ENCODE measurements at places on chromosomes 6 and 20.

GRCh38 chr20:25586877-25587276, 1.5 kb upstream of the NINL start:
- DNase-seq: no peak

- no peak for DNase-seq
Measured at GRCh38 chr6:108712946-108713345, 135.3 kb upstream of the ARMC2 start.

DNA sequence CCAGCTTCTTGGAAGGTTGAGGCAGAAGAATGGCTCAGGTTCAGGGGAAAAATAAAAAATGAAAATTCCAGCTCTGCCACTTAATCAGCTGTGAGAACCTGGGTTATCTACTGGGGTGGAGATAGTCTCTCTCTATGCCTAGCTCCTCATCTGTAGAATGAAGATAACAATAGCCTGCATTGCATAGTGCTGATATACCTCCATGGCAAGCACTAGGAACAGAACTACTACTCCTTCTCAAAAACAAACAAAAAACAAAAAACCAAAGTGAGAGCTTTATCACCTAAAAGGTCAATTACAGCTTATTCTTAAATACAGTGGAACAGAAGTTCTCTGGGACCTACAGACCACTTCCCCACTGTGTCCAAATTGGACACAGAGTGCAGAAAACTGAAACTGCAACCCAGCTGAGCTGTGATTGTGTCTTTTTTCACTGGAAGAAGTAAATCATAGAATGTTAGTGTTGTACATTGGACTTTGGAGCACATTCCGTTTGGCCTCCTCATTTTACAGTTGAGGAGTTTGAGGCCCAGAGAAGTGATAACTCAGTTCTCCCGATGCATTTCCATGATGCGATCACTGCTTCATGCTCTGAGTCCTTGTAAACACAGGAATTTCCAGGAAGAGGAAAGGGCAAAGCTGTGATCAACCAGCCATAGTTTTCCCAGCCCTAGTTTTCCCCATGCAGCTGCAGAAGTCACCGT, 23.3 kb downstream of the MTFR2 start:
- no peak for DNase-seq

GRCh38 chr6:15033850-15034203, 212.0 kb upstream of the JARID2 start:
- DNase-seq: no peak

- no peak for DNase-seq
Measured at GRCh38 chr6:939526-940252, 246.8 kb upstream of the EXOC2 start.

DNA sequence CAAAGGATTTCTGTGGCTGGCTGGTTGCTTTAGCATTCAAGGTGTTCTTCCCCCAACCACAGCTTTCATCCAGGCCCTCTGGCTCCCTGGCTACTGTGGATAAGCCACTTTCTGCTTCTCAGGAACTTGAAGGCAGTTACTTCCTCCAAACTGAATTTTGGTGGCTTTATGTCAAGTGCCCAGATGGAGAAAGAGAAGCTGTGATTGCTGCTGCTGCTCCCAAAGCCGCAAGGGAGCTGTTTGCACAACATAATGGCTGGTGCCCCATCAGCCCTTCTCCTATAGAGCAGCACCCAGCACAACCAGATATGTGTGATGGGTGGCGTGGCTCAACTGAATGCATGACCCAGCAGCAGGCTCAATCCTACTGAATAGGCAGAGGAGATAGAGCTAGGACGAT, 465.2 kb downstream of the MAFB start:
- no peak for DNase-seq

GRCh38 chr6:154991207-154991606, 3.9 kb upstream of the TIAM2 start:
- no peak for DNase-seq

DNA sequence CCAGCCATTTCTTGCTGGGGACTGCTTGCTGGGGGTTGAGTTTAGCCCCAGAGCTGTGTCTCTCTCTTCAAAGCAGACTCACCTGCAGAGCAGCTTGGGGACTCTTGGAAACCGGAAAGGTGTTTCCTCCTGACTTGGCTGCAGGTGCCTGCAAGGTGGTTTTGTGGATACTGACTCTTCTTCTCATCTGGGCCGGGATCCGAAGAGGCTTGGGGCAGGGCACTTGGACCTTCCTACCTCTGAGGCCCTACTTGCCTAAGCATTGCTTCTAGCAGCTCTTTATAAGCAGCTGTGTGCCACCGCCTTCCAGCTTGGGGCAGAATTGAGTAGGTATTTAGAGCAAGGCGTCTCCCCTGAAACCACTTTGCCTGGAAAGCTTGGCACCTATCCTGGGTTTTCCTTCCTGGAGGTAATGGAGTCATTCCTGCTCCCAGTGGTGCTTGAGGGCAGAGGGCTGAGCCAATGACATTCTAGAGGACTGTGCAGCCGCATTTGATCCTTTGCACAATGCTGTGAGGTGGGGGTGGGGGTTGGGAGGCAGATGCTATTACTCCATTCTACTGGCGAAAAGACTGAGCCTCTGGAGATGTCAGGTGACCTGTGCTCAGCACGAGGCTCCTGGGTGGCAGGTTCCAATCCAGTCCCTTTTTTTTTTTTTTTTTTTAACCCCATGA, 3.4 kb upstream of the CTSZ start:
- DNase-seq: no peak

DNA sequence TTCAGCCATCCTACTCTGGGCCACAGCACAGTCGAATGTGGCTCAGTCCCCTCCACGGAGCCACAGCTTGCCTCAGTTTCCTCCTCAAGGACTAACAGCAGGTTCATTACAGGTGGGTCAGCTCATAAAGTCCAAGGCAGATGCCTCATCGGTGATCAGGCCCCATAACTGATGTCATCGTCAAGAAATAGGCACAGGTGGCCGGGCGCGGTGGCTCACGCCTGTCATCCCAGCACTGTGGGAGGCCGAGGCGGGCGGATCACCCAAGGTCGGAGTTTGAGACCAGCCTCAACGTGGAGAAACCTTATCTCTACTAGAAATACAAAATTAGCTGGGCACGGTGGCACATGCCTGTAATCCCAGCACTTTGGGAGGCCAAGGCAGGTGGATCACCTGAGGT, 3.4 kb downstream of the UCKL1 start:
- DNase-seq: no peak

GRCh38 chr6:138805016-138805765, 9.3 kb downstream of the ECT2L start:
- DNase-seq: no peak

DNA sequence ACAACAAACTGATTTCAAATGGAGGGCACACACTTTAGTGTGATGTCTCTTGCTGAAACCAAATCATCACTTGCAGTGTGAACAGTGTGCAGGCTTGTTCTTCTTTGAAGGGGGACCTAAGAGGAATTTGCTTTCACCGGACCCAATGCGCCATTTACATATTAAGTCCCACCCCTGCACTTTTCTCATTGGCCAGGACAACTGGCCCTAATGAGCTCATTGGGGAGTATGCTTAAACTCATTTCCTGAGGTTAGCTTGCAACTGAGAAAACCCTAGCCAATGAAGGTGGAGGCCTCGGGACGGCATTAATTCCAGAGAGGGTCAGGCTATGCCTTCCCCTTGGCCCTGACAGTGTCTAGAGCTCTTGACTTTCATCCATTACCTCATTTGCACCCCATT, 58.7 kb downstream of the VEGFA start:
- DNase-seq: no peak

DNA sequence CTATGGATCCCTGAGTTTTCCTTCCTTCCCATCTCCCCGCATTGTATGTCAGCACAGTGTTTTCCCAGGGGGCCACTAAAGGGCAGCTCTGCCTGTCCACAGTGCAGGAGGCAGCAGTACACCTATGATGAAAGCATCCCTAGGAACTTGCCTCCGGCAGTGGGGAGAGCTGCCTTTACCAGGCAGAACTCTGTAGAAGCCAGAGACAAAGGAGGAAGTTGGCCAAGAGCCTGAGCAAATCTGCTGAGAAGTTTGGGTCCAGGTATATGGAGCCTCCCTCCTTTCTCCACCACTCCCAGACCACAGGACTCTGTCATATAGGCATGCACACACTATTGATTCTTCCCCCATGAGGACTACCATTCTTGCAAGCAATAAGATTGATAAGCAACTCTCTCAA, 282.7 kb downstream of the TBC1D7 start:
- DNase-seq: no peak

- no peak for DNase-seq
Measured at GRCh38 chr6:24795106-24795505, 3.6 kb downstream of the ARMH2 start.

DNA sequence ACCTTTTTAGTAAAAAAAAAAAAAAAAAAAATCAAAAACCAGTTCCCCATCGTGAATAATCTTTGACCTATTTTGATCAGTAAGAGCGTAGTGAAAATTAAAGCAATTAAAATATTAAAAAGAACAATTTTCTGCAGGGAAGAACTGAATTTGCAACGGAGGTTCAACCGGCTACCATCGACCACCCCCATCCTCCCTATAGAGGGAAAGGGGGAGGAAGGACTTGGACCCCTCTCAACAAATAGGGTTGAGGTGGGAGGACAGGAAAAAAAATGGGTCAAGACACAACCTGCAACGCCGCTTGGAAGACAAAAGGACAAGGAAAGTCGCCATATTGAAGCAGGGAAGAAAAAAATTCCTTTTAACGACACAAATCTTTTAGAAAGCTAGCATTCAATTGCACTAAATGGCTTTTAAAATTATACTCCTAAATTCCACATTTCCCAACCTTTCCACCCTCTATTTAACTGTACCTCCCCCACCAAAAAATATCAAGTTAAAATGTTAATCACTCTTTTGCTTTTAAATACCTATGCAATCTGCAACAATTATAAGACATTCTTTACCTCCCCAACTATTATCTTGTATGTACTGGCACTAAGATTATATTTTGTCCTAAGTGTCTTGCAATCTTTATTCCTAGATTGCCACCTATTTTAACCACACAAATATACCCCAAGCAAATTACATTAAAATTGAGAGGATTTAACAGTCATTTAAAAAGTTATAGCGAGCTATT, 1.7 kb downstream of the PPP1R10 start:
- DNase-seq: no peak

Data from epithelial cell of prostate (primary cell).